ENCODE measurements at places on chromosomes 6 and 20.

DNA sequence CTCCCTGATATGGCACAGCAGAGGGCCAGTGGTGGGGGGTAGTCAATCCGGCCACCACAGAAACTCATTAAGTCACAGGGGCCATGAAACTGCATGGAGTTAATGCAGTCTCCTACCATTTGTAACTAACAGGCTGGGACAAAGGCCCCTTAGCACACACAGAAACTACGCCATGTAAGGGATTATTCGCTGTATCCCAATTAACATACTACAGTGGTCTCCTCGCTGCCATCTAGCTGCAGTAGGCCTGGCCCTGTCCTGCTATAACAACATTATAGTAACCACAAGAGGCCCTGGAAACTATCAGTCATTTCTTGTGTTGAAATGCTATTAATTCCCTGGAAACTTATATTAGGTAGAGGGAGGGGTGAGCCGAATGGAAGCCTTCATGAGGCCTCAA lies 72.3 kb upstream of the CCN2 start:
- no peak for DNase-seq

- DNase-seq = no peak
These were observed 33.5 kb downstream of the SYNJ2 start for GRCh38 chr6:158015188-158015506.

GRCh38 chr20:47127546-47127945 lies 229.0 kb downstream of the ZMYND8 start:
- no peak for DNase-seq

DNA sequence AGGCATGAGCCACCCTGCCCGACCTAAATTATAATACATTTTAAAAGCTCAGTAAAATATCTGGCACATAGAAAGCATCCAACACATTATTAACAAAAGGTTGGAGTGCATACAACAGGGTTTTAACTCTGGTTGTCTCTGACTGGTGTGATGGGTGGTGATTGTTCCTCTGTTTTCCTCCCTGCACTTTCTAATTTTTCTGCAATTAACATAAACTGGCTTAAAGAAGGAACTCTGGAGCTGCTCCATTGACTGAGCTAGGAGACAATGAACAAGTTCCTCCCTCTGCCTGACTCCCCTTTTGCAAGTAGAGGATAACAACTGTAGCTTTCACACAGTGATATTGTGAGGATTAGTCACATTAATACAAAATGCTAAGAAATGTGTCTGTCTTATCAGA lies 48.5 kb upstream of the SIRPG start:
- DNase-seq = no peak

GRCh38 chr6:136930528-136930927 lies 8.4 kb downstream of the SLC35D3 start:
- DNase-seq = no peak

DNA sequence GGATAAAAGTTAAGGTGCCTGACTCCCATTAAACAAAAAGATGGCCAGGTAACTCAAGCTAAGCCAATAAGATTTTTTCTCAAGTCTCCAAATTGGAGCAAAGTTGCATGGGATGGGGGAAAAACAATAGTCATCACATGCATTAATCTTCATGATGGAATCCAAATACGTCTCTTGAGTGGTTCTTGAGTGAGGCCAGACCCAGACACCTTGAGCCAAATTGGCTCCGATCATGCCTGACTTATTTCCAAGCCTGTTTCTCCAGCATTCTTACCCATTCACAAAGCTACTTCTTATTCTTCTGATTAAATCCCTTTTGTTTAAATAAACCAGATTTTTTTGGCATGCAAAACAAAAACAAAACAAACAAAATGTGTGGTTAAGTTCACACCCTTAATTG lies 420.3 kb upstream of the NRSN1 start:
- DNase-seq = no peak

- no peak for DNase-seq
These were observed 778 bp downstream of the PSMG4 start for GRCh38 chr6:3259491-3259958.

DNA sequence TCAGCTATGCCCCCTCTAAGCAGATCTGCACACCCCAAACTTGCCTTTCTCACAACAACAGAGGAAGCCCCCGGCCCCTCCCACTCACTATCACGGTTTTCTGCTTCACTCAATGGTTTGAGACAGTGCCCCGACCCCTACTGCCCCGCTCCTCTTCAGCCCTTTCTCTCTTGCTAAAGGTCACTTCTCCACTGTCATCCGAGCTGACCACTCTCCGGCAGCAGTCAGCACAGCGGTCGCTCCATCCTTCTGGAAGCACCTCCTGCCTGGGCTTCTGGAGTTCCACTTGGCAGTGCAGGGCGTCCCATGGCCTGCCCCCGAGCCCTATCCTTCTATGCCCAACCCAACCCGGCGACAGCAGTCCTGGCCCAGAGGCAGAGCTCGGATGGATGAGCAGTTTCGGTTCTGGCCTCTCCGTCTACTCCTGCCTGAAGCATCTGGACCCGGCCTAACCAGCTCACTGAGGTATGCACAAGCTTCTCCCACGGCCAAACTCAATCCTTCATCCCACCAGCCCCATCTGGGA lies 4.1 kb downstream of the CTSZ start:
- no peak for DNase-seq

GRCh38 chr20:57210054-57210910 lies 56.2 kb downstream of the BMP7 start:
- DNase-seq = no peak

DNA sequence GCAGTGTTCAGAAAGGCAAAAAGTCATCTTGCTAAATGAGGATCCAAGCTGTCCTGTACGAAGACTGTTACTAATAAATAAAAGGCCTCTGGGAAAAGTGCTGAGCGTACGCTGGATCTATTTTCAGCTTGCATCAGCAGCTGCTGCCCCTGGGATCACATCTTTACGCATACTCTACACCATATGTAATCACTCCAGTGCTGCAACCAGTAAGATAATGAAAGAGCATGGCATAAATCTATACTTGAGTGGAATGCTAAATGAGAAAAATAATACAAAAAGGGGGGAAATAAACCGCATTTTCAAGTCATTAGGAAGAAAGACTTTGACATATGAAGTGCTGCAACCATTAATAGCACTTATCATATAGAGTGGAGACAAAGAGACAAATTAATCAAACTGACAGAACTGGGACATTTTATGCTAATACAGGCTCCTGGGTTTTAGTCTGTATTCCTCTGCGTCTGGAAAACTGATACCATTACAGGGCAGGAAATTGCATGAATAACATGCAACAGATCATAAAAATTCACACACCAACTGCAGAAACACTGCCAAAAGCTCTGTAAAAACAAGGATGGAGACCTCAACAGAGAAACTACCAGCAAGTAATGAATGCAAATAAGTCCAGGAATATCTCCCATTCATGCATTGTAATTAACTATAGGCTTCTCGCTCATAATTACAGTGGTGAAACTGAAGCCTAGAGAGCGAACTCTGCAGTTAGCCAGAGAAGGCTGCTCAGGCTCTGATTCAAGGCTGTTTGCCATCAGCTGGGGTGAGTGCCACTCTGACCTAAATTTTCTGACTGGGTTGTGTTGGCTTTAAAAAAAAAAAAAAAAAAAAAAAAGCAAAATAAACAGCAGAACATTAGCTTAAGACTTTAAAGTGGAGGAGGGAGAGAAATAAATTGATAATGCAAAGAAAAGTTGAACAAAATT lies 83.8 kb downstream of the GJA10 start:
- no peak for DNase-seq

- no peak for DNase-seq
These were observed 303.3 kb upstream of the MMS22L start for GRCh38 chr6:97586344-97586743.

- DNase-seq = no peak
These were observed 560.4 kb downstream of the CD109 start for GRCh38 chr6:74256381-74256780.

- DNase-seq = no peak
These were observed 479.7 kb upstream of the FLRT3 start for GRCh38 chr20:14817101-14817500.

DNA sequence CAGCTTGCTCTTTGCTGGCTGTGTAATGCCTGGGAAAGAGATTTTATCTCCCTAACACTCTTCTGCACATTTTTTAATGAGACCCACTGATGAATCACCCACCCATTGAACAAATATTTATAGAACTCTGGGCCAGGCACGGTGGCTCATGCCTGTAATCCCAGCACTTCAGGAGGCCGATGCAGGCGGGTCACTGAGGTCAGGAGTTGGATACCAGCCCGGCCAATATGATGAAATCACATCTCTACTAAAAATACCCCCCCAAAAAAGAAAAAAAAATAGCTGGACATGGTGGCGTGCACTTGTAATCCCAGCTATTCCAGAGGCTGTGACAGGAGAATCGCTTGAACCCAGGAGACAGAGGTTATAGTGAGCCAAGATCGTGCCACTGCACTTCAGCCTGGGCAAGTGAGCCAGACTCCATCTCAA lies 82.1 kb upstream of the SIRPA start:
- DNase-seq = no peak

- no peak for DNase-seq
These were observed 198.8 kb upstream of the CDYL start for GRCh38 chr6:4577406-4577805.

- DNase-seq = no peak
These were observed 374.5 kb downstream of the RNGTT start for GRCh38 chr6:88588938-88589337.

- DNase-seq = no peak
These were observed 55.1 kb upstream of the ISM1 start for GRCh38 chr20:13166011-13166410.

- DNase-seq = no peak
These were observed 914 bp upstream of the RANBP9 start for GRCh38 chr6:13712599-13712898.

GRCh38 chr20:37095108-37095598 lies 644 bp downstream of the RBL1 start:
- DNase-seq = no peak

GRCh38 chr6:47028835-47029360 lies 13.2 kb downstream of the ADGRF1 start:
- no peak for DNase-seq

DNA sequence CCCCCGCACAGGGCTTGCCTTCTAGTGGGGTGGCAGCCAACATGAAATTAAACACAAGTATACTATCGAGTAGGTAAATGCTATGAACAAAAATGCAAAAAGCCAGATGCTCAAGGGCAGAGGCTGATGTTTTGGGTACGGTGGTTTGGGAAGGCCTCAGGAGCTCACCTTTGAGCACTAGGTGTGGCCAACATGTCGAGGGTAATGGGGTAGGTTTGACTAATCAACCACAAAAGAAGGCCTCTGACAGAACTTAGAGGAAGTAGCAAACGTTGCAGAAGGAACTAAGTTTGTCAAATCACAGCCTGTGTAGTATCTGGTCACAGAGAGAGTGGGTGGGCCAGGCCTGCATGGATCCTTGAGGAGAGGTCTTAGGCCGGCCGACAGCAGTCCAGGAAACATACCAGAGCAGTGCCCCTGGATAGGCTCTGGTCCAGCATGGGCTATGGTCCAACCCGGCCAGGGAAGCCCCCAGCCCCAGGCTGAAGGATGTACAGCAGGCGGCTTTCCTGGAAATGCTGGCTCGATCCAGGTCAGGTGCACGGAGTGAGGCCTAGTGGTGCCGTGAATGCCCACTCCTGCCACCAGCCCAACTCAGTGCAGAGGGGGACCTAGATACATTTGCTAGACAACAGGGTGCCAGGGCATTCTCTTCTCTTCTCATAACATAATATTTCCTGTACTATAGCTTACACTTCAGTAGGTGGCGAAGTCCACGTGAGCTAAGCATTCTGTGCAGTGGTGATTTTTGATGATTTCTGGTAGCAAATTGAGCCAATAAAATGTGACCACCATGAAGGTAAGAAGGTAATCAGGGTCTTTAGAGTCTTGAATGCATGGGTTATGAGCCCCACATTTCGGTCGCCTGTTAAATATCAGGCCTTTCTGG lies 56.3 kb upstream of the CD93 start:
- no peak for DNase-seq

- no peak for DNase-seq
These were observed 46.3 kb downstream of the PPP1R14C start for GRCh38 chr6:150189122-150189521.
